ENCODE measurements at places on chromosomes 6 and 20.

- DNase-seq: no peak
Observed at GRCh38 chr6:98581705-98582104, 252.7 kb upstream of the POU3F2 start.

DNA sequence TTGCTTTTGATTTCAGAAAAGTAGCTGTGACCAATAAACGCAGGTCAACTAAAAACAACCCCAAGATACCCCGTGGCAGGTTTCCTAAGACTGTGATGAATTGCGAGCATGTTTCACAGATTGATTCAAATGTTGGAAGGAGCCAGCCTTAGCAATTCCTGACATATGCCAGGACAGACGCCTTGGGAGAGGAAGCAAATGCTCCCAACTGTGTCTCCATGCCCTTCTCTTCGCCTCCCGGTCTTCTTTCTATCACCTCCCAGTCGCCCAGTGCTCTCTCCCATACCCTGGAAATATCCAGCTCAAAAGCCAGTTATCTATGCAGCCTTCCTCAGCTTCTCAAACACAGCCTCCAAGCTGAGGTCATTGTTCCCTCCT lies 32.0 kb downstream of the KIAA0319 start:
- no peak for DNase-seq

- peak; percentile 28 for DNase-seq
Observed at GRCh38 chr6:147212622-147213021, 8.4 kb downstream of the STXBP5 start.

- no peak for DNase-seq
Observed at GRCh38 chr6:79127660-79128059, 49.6 kb upstream of the PHIP start.

GRCh38 chr6:35543459-35544193 lies 30.9 kb upstream of the TULP1 start:
- no peak for DNase-seq

GRCh38 chr6:149751239-149751638 lies 1.7 kb downstream of the PCMT1 start:
- DNase-seq: no peak

DNA sequence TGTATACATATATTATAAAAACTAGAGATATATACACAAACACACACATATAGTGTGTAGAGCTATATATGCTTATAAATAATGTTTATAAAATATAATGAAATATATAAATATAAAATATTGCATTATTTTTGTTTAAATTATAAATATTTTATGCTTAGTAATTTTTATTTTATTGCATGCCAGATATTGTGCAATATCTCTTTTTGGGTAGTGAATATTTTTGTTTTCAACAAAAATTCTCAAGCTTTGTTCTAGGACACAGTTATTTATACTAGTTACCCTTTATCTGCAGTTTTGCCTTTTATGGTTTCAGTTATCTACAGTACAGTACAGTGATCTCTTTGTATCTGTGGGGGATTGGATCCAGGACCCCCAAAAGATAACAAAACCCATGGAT lies 52.2 kb downstream of the PFDN4 start:
- no peak for DNase-seq

DNA sequence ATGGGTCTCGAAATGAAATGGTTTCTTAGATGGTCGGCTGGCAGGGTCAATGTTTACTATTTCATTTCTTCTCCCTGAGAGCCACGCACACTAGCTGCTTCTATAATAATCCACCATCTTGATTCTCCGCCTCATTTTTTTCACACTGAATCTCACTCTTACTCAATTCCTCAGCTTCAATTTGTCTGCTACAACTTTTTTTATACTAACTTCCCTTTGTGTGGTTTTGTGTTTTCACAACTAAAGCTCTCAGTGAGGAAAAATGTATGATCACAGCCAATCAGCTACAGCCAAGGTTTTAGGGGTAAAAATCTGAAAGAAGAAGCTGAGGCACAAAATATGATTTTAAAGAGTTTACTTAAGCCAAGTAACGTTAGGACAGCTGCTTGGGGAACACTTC lies 1309.4 kb downstream of the EPHA7 start:
- DNase-seq: no peak

DNA sequence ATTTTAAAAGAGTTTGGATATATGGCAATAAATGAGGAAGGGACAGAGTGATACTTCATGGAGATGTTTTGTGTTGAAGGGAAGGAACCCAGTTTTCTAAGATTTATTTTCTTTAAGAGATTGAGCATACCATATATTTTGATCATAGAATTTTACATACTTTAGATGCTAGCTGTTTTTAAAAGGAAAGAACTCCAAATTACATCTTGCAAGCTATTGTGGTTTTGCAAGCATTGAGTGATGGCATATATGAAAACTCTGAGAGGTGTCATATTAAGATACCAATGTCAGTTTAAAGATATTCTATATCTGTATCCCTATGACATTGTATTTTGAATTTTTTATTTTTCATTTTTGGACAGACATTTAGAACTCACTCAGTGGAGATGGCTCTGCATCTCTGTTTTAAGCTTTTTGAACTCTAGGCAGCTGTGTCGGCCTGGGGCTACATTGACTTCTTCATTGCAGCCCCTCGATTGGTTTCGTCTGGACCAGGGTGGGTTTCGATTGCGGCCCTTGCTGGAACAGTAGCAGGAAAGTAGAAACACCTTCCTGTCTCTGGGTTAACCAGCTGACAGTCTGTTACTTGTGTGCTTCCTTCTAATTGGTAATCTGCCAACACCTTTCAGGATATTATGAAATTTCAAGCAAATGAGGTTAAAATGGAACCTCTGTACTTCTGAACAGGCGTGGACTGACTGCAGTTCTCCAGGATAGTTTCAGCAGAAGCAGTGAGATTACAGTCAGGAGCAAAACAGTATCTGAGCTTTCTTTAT lies 14.0 kb downstream of the IGF2R start:
- DNase-seq: peak; percentile 63

DNA sequence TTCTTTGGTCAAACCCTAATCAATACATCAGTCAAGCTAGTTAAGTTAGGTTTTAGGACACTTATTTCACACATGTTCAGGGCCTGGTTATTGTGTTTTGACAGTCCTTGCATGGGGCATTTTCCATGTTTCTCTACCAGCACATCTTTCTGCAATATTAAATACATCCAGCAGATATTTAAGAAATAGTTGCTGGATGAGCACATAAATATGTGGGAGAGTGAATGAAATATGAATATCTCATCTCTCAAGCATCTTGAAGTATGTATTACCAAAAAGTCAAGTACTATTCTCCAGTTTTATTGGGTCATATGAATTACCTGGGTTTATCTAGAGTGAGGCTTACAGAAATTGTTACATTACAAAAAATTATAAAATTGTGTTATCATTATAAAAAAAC lies 621.9 kb upstream of the GJE1 start:
- no peak for DNase-seq

DNA sequence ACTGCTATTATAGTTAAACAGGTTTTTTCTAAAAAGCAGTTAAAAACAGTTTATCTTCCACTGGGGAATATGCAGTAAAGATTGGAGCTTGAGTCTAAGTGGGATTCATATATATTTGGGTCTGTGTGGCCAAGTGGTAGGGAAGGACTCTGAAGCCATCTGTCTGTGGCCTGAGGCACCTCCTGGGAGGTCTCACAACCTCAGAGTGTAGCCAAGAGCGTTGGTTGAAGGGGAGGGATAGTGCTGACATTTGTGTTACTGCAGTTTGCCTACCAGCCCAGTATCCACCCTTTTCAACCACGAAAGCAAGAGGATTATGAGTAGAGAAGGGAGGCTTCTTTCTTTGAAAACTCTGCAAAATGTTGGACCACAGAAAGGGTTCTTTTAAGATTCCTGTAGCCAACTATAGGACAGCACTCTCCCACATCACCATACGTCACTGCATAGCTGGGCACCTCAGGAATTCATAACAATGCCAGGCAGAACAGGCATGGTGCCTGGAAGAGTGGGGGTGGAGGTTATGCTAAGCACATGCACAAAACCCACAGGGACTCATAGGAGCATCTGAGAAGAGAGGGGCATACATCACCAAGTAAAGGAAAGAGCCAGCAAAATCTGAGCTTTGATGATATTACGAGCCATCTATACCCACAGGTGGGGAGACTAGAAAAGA lies 90.5 kb upstream of the HEY2 start:
- DNase-seq: no peak

DNA sequence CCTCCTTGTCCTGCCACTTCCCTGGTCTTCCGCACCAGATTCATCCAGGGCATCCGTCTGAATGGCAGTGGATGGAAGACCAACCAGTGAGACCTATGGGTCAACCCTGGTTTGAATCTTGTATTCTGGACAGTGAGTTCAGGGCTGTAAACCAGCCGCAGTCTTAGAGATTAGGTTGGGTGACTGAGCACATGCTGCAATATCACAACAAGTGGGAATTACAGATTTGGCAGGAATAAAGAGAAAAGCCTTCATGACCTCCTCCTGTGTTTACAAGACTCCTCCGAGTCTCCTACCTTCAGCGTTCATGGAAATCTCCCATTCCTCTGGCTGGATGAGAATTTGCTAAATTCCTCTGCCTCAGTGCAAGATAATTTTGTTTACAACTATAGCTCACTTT lies 9.9 kb downstream of the ECI2 start:
- no peak for DNase-seq

DNA sequence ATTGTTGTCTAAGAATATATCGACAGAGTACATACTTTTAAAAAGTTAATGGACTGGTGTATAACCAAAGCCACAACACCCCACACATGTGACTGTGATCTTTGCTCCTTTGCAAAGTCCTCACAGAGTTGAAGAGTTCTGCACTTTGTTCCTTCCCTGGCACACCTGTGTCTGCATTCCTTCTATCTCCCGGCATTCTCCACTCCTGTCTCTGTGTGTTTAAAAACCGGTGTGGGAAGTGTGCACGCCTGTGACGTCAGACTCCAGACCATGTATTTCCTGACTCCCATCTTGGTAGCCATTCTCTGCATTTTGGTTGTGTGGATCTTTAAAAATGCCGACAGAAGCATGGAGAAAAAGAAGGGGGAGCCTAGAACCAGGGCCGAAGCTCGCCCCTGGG lies at the start of gene IYD:
Gene IYD (plus strand): TSS at position 251 of the 400 bp plus-strand sequence. CDS start 20 bp downstream, at position 271.
- DNase-seq: no peak

GRCh38 chr6:166078294-166078693 lies 89.4 kb downstream of the TBXT start:
- DNase-seq: no peak

- no peak for DNase-seq
Observed at GRCh38 chr6:41337709-41338108, 2.3 kb downstream of the NCR2 start.

GRCh38 chr6:65259059-65259458 lies 448.0 kb downstream of the EYS start:
- DNase-seq: no peak

DNA sequence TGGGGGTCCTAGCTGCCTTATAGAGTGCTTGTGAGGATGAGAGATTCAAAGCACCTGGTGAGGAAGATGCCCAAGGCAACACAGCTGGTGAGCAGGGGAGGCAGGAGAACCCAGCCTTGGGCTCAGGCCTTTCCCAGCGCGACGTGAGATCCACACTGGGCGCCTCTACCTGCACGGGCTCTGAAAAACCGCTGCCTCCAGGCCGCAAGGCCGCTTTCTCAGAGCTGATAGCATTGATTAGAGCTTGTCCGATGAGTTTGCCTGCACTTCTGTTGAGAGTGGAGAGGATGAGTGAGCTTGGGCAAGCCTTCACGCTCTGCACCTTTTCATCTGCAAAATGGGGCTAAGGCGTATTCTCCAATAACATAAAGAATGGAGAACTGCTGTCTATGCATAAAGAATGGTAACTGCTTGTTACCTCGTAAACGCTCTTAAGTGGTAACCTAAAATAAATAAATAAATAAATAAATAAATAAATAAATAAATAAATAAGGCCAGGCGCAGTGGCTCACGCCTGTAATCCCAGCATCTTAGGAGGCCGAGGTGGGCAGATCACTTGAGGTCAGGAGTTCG lies 916 bp downstream of the PABPC1L start:
- DNase-seq: no peak

- DNase-seq: no peak
Observed at GRCh38 chr6:73017476-73017875, 207.8 kb downstream of the KHDC1L start.

DNA sequence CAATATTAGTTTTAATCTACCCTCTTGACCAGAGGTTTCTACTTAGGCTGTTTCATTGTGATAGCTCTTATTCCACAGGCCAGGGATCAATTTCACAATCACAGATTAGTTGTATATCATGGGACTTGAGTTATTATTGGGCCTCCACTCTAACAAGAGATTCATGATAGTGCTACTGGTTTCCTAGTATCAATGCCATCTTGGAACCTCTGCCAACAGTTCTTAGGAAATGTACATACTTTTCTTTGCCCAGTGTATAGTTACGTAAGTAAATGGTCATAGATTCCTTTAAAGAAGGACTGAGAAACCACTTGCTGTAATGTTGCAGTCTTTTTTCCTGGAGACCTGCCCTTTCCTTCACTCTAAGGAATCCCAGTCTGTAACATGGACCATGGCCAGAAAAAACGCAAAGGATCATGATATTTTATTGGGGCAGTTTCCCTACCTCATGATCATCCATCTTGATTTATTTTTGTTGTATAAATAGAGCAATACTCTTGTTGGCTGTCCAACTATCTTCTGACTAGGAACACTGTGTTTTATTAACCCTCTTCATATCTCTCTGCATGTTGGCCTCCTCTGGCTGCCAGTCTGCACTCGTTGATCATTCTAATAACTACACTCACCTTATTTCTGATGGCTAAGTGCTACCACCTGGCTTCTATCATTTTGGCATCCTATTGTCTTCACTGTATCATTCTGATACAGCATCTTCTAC lies 38.0 kb upstream of the VGLL2 start:
- no peak for DNase-seq

- DNase-seq: no peak
Observed at GRCh38 chr6:98498144-98498775, 336.1 kb upstream of the POU3F2 start.

DNA sequence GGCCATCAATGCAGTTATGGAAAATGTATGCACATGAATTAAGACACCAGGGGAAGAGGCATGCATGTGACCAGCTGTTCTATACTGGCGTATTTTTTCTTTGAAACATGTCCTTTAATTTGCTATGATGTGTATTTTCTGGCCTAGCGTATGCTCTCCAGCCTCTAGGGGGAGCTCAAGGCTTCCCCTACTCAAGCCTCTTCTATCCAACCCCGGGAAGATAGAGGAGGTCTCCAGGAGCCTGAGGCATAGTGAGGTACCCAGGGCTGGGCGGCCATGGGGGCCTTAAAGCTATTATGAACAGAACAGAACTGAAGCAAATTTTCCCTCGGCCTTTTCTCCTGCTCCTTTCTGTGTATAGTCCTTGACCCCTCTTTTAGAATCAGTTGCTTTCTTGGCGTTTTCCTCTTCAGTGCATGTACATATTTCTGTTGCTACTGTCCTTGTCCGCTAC lies 528.9 kb downstream of the MAFB start:
- DNase-seq: peak; percentile 45

GRCh38 chr20:1830240-1830639 lies 65.0 kb upstream of the SIRPA start:
- no peak for DNase-seq

- DNase-seq: no peak
Observed at GRCh38 chr20:24582373-24583168, 113.1 kb downstream of the SYNDIG1 start.

DNA sequence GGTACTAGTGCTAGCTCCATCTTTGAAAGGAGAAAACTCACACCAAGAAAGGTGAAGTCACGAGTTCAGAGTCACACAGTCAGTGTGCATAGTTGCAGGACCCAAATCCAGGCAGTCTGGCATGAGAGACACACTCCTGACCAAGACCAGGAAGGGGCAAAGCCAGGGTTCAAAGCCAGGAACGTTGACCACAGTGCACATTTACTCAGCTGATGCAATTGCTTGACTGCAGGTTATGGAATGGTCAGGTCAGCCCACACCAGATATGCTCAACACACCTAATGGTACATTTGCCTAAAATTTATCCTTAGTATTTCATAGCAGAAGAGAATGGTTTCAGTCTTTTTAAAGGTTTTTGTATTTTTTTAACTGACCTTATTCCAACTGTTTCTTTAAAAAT lies 37.7 kb downstream of the TGM6 start:
- DNase-seq: no peak

Measured in common myeloid progenitor, CD34-positive (primary cell).